CD4-positive, alpha-beta T cell treated with Interleukin-6 at 100 ng/mL for 8 hours (primary cell): ENCODE measurements at places on chromosomes 4 and X.

DNA sequence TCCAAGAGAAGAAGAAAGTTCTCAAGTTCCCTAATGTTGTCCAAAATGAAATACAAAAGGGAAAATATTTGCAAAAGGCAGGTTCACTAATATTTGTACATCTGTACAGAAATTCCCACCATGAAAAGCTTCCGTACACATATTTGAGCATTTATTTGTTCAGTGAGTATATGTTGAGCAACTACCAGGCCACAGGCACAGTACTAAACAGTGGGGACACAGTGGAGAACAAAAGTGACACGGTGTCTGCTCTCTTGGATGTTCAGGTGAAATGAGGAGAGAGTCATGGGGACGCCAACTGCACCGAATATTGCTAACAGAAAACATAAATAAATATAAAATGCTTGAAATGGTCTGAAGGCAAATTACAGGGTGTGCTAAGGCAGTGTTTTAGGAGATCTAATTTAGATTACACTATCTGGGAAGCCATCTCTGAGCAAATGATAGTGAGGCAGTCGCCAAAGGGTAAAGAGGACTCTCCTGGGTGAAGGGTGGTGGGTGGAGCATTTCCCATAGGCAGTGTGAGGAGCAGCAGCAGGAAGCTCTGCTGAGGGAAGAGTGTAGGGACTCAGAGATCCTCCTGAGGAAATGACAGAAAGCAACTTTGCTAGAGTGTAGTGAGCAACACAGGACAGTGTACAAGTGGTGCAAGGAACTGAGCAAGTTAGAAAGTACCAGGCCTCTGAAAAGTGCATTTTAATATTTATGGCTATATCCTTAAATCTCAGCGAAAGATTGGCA lies 375.2 kb downstream of the GALNTL6 start:
- no peak for DNase-seq

- DNase-seq: no peak
Measured at GRCh38 chr4:160142579-160142978, 1039.7 kb downstream of the RAPGEF2 start.

DNA sequence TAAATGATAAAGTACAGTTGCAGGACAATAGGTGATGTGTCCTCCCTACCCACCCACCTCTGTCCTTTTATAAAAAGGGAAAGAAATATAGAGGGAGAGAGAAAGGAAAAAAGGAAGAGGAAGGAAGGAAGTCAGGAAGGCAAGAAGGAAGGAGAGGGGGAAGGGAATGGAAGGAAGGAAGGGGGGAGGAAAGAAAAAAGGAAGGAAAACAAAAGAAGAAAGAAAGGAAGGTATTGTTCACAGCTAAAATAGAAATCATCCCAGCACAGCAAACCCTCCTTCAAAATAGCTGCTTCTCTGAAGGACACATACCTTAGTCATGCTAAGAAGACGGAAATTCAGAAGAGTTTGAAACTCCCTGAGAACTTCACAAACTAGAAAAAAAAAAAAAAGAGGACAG lies 8.4 kb downstream of the NKX6-1 start:
- no peak for DNase-seq

- DNase-seq: no peak
Measured at GRCh38 chr4:106021737-106022410, 126.6 kb downstream of the NPNT start.

- no peak for DNase-seq
Measured at GRCh38 chr4:37953620-37954293, 6.4 kb upstream of the PTTG2 start.

GRCh38 chr4:135770505-135770904 lies 1568.9 kb upstream of the PABPC4L start:
- no peak for DNase-seq

- DNase-seq: no peak
Measured at GRCh38 chrX:130623518-130623917, 221.7 kb downstream of the RBMX2 start.

DNA sequence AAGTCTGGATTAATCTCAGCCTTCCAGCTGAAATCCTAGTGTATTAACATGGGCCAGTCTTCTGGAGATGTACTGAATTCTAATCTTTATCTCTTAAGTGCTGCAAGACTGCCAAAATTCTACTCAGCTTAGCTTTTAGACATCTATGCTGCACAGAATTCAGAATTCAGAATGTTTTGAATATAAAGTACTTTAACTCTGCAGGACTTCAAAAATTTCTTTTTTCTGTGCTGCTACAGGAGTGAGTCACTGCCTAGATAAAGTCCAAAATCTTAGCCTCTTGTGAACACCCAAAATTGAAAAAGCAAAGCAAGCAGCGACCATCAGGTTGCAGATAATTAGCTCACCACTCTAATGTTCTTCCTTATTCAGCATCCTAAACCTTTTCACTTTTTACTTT lies 1092.6 kb upstream of the PCDH10 start:
- no peak for DNase-seq

DNA sequence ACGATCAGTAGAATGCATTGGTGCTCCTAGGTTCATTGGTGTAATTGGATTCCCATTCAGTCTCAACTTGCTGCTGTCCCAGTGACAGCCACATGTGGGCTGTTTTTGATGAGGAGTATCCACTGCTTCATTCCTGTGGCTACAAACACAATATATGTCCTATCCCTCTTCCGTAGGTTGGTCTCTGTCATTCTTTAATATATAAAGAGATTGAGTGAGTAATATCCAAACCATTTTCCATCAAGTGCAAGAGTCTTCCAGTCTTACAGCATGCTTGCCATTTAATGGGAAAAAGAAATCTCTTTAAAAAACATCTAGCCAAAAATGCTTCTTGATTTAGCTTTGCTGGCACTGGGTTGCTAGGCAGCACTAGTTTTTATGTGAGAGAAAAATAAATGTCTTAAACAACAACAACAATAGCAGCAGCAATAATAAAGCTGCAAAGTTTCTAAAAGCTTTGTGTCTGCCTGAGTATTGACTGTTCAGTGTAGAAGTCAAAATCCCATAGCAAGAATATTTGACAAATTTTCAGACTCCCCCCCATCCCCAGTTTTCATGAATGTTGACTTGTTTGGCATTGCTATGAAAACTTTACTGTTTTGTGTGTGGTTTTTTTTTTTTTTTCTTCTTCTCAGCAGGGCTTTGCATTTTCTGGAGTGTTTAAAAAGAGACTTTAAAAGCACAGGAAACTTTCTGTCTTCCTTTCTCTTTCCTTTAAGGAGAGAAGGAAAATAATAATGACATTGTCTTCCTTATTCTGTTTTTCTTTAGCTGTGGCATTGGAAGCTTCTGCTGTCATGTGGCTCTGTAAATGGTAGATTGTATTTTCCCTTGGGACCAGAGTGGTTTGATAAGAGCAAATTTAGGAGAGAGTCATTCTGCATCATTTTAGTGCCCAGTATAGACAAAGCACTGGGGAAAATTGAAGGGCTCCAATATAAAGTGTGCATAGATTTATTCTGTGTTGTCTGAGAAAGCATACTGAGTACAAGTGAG lies 244.3 kb downstream of the ARHGAP10 start:
- DNase-seq: no peak

GRCh38 chr4:30718021-30718542 lies 2.1 kb upstream of the PCDH7 start:
- DNase-seq: no peak

DNA sequence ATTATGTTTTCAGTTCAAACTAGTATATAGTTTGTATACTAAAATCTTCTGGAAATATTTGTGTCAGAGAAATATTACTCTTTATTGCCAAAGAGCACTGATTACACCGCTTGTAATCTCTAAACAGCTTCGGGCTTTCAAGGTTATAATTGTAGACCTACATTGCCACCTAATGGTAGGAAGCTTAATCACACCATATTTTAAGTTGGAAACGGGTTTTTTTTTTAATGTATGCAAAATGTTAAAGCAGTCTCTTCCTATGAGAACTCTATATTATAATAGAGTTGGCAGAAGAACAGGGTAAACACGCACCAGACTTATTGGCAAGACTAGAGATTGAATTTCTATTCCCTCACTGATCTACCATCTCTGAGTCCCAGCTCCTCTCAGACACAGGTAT lies 19.5 kb upstream of the NFXL1 start:
- DNase-seq: peak; percentile 35

DNA sequence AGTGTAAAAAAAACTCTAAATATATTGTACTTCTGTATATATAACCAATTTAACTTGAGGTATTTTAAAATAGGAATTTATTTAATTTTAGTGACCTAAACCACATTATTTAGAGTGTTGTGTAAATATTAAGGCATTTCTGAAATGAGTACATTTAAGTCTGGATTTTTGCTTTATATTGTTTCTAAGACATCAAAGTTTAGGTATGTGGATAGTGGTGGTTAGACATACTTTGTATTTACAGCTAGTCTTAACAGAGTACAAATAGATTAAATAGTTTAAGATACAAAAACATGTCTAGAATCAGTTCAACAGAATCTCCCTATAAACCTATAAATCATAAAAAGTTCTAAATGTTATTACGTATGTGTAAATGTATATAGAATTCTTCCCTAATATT lies 588.5 kb downstream of the TRIML1 start:
- no peak for DNase-seq

DNA sequence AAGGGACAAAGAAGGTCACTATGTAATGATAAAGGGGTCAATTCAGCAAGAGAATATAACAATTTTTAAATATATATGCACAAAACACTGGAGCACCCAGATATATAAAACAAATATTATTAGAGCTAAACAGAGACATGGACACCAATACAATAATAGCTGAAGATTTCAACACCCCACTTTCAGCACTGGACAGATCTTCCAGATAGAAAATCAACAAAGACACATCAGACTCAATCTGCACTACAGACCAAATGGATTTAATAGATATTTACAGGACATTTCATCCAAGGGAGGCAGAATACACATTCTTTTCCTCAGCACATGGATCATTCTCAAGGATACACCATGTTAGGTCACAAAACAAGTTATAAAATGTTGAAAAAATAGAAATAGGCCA lies 111.4 kb downstream of the SOX3 start:
- no peak for DNase-seq

DNA sequence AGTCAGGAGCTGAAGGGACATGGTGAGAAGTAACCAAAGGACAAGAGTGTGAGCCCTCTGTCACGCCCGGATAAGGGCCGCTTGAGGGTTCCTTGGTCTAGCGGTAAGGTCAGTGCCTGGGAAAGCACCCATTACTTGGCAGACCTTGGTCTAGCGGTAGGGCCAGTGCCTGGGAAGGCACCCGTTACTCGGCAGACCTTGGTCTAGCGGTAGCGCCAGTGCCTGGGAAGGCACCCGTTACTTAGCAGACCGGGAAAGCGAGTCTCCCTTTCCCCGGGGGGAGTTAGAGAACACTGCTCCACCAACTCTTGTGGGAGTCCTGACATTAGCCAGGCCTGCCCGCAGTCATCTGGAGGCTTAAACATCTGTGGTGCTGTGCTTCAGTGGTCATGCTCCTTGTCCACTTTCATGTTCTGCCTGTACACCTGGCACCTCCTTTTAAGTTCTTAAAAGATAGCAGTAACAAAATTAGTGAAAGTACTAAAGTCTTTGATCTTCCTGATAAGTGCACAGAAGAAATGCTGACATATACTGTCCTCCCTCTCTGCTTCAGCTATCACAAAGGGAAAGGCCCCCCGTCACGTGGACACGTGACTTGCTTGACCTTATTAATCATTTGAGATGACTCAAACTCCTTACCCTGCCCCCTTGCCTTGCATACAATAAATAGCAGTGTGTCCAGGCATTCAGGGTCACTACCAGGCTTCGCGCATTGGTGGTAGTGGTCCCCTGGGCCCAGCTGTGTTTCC lies 9.3 kb upstream of the SEC24B start:
- no peak for DNase-seq

DNA sequence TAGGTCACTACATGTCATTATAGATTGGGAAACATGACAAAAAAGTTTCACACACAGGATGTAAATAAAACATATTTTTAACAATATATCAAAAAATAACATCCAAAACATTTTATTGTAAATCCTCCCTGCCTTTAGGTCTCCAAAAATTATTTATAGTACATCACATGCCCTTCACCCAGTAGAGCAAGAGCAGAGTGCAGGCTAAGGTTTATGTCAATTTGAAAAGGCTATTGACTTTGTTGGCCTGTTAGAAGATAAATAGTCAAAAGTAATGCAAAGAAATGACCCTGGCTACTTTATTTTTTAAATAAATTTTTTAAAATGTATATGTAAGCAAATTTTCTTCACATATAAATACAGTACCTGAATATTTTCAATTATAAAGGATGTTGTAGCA lies 983.7 kb downstream of the RAB28 start:
- no peak for DNase-seq

DNA sequence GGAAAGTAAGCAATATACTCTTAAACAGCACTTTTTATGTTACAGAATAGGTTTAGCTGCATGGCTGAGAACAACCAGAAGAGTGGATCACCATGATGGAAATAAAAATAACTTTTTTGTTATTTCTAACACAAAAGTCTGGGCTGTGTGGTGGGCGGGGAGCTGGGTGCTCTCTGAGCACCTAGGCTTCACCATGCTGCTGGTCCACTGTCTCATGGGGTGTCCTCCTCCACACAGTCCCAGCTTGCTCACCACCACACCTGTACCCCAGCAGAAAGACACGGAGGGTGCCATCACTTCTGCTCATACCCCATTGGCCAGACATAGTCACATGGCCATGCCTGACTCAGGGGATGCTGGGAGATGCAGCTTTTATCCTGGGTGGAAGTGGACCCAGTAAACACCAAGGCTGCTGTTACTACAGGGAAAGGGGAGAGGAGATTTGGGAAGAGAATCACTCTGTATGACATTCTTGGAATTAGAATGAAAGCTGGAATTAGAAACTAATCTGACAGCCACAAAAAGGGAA lies 45.0 kb downstream of the CPZ start:
- no peak for DNase-seq

DNA sequence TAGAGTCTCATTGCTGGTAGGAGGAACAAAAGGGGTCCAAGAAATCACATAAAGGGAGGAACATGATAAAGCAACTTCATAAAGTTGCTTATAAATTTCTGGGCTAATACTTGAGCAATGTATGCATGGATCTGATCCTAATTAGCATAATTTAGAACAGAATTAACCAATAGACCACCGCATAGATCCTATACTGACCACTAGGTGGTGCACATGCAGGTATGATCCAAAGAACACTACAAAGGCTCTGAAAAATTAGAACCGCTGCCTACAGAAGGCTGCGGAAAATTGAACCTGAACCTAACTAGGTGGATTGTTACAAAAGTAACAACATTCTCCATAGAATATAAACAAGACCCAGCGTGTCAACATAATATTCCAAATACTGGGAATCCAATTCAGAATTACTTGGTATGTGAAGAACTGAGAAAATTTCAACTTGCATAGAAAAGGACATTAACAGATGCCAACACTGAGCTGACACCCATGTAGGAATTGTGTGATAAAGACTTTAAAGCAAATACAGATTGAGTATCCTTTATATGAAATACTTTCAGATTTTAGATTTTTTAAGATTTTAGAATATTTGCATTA lies 23.3 kb downstream of the BRCC3 start:
- peak; percentile 44 for DNase-seq
